HCT116 (cell line): ENCODE measurements at places on chromosomes 16 and 17. TPM values are rescaled to one million over a fixed set of nuclear protein-coding genes. Genes with fewer than 3 reads are reported as not detected.

GRCh38 chr17:9232155-9232475 lies 210.8 kb downstream of the NTN1 start:
- DNase-seq: no peak

- DNase-seq: no peak
Observed at GRCh38 chr16:86133847-86134375, 234.9 kb downstream of the IRF8 start.

- DNase-seq: no peak
Observed at GRCh38 chr17:67171560-67171959, 73.4 kb downstream of the HELZ start.

- DNase-seq: no peak
Observed at GRCh38 chr17:7141824-7142223, 27.2 kb upstream of the ASGR2 start.

- DNase-seq: no peak
Observed at GRCh38 chr17:3657874-3658783, 10.2 kb downstream of the TAX1BP3 start.

GRCh38 chr17:70298929-70299531 lies 129.7 kb downstream of the KCNJ2 start:
- DNase-seq: no peak

Gene CD7
- 0.61 TPM for total RNA-seq
